ENCODE measurements at places on chromosomes 3 and 15.

DNA sequence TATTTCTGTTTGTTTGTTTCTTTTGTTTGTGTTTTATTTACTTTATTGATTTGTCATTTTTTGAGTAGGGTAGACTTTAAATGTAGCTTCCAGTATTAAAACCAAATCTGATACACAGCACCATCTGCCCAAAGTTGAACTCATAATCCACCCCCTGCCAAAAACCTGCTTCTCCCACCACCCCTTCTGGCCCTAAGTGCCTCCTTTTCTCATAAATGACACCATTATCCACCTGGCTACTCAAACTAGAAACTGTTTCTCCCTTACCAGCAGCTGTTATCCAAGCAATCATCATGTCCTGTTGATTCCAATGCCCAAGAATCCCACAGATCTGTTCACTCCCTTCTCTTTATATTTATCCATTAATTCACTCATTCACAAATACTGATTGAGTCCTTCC, 21.8 kb upstream of the PTX3 start:
- no peak for DNase-seq

- no peak for DNase-seq
Observed at GRCh38 chr3:152828075-152828840, 6.7 kb upstream of the P2RY1 start.

DNA sequence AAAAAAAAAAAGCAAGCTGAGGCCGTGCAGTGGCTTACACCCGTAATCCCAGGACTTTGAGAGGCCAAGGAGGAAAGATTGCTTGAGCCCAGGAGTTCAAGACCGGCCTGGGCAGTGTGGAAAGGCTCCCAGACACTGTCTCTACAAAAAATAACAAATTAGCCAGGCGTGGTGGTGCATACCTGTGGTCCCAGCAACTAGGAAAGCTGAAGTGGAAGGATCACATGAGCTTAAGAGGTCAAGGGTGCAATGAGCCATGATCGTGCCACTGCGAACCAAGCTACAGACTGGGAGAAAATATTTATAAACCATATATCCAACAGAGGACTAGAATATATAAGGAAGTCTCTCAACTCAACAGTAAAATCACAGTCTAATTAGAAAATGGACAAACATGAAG, 10.0 kb downstream of the KLHDC8B start:
- no peak for DNase-seq

DNA sequence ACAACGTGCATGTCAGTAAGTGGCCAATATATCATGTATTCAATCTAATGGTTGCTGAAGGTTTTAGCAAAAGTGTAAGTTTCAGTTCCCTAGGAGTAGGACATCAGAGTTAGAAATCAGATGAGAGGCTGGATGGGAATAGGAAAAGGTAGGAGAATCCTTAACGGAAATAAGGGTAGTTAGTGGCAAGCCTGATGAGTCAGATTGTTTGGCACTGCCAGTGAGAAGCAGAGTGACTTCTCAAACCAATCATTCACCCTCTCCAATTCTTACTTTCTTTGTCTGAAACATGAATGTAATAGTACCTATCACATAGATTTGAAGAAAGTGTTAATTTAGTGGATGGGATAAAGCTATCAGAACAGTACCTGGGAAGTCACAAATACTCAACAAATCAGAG, 894.0 kb downstream of the NTRK3 start:
- no peak for DNase-seq
